ENCODE measurements at places on chromosomes 4 and X.
A peak's percentile ranks its signal among the peaks of the same experiment; 100 is the strongest.

DNA sequence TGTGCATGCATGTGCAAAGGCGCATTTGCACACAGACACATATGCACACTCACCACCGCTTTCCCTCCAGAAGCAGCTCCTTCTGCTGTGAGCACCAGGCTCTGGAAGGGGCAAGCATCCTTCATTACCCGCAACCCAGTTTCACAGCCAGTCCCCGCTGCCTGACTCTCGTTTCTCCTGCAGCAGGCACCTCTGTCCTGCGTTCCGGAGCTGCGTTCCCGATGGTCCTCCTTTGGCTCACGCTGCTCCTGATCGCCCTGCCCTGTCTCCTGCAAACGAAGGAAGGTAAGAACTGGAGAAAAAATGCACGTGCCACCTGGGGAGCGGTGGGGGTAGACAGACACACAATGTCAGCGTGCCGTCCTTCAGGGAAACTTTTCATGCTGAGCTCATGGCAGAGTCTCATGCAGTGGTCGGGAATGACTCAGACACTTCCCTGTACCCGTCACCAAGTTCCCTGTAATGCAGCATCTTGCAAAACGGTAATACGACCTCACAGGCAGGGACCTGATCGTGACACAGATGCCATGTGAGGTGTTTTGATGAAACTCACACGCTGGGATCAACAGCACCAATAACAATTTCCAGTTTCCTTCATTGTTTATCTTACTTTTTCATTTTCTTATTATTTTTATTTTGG lies 5.1 kb downstream of the IL3RA start:
- no peak for DNase-seq

DNA sequence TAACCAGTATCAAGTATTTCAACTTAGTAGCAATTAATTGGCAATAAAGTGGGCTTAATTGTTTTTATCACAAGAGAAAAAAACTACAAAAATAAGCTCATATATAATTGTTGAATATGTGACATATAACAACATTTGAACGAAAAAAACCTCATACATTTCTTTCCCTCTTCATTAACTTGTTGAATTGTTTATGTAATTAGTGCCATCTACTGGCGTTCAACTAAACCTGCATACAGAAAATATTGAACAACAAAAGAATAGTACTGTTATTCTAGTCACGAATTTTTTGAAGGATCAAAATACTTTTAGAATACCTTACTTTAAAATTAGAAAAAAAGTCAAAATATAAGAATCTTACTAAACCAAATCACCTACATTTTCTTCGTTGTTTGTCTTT lies 586.5 kb upstream of the FTHL17 start:
- DNase-seq: no peak

GRCh38 chr4:122577808-122578781 lies 42.8 kb downstream of the IL21 start:
- no peak for DNase-seq

DNA sequence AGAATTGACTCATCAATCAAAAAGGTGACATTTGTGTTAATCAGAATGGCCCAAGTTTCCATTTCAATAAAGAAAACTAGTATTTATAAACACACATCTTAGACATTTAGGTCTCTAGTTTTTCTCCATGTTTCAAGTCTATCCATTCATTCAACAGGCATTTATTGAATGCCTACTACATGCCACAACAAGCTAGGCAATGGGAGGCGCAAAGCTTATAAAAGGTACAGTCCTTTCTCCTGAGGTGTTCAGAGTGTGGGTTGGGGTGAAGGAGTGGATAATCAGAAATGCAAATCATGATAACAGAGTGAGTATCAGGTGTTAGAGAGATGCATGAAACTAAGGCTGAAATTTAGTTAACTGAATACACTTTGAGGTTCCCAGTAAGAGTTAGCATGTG lies 78.0 kb downstream of the HCCS start:
- no peak for DNase-seq

DNA sequence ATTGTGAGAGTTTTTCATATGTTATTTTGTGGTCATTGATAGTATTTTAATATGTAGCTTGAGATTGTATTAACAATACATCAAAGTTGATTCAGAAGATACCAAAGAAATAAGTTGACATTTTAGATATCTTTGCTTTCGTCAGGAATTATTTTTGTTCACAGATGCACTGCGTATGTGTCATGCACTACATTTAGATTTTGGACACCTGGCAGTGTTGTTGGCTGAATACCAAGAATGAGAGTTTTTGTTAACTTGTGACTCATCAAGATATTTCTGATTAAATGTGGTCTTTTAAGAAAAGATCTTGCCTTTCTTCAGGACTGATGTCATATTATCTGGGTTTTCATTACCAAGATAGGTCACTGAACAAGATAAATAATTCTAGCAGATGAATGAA lies 633.4 kb downstream of the CENPC start:
- no peak for DNase-seq

GRCh38 chr4:57043347-57044251 lies 64.9 kb downstream of the POLR2B start:
- DNase-seq: no peak

DNA sequence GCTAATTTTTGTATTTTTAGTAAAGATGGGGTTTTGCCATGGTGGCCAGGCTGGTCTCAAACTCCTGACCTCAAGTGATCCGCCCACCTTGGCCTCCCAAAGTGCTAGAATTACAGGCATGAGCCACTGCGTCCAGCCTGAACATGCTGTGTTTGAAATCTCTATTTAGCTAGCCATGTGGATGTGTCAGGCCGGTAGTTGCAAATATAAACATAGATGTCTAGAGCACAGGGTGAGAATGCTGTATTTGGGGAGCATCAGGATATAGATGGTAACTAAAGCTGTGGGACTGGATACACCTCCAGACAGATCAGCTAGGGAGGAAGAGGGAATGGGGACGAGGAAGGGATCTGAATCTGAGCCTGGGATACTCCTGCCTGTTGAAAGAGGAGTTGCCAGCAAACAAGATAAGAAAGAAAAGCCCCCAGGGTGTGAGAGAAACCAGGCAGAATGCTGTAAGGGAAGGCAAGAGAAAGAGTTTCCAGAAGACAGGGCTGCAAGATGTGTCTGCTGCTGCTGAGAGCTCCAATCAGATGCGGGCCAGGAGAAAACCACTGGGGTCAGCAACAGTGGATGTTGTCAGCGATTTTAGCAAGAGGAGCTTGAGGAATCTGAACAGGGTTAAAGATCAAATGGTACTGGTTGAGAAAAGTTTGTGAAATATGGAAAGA lies 177.4 kb downstream of the PALLD start:
- DNase-seq: no peak

- no peak for DNase-seq
Measured at GRCh38 chr4:100933628-100934027, 413.7 kb downstream of the PPP3CA start.

GRCh38 chrX:42098900-42099299 lies 175.5 kb upstream of the CASK start:
- no peak for DNase-seq

GRCh38 chrX:55451990-55452832 lies at the start of gene MAGEH1:
TSS of gene MAGEH1 (plus strand) at chrX:55452127. CDS start at chrX:55452375, 248 bp downstream.
- peak; percentile 59 for DNase-seq

DNA sequence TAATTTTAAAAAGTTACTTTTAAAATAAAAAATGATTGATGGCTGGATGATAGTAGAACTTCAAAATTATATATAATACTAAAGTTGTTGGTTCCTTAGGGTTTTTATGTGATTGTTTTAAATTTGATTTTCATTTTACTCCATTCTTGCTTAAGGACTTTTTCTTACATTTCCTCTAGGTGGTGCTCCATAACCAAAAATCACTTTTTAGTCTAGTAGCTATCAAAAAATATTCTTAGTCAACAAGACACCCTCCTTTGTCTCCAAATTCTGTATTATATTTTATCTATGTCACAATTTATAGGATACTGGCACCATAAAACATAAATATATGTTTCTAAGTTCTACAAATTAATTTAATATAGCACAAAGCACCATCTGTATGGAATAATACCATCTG lies 67.2 kb upstream of the BRWD3 start:
- DNase-seq: no peak

DNA sequence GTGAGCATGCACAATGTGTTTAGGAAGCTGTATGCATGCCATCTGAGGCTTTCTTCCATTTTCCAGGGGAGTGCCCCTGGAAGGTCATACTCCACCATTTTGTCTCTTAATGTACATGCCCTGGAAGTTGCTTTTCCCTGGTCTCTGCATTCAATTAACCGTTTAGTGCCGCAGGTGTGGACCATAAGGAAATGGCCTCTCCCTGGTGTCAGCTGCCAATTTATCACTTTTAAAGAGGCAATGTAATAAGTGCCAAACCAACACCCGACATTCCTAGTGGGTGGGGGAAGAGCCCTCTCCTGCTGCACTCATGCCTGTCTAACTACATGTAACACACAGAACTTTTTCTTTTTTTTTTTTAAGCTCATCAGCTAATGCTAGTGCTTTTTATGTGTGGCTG lies 7.1 kb upstream of the BST1 start:
- DNase-seq: no peak

- no peak for DNase-seq
Measured at GRCh38 chr4:159360549-159360948, 257.7 kb downstream of the RAPGEF2 start.

GRCh38 chrX:40100141-40100536 lies 2.4 kb upstream of the BCOR start:
- no peak for DNase-seq

DNA sequence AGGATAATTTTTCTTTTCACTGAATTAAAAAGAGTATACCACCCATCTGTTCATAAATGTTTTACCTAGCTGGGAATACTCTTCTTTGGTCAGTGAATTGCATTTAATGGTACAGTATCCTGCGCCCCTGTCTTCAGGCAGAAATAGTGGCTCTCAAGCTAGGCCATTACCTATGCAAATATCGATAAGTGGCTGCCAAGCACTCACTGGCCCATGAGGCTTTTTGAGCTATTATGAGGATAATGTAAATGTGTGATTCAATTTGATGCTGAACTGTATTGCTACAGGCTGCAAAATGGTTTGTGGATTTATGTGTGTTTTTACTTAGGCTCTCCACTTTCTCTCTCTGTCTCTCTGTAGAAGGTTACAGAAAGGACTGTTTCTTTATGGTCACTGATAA lies 30.1 kb upstream of the MTMR1 start:
- DNase-seq: no peak

DNA sequence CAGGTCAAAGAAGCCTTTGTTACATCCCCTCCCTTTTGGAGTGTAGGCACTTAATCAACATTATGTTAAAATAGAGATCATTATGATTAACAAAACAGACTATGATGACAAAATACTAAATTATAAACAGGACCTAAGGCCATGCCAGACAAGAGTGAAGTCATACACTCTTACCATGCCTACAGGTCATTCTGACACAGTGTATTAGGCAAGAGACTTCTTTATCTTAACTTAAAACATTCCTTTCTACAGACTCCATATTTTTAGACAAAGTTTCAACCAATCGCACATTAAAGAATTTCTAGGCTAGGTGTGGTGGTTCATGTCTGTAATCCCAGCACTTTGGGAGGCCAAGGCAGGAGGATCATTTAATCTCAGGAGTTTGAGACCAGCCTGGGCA lies 128.6 kb upstream of the SLC34A2 start:
- no peak for DNase-seq

DNA sequence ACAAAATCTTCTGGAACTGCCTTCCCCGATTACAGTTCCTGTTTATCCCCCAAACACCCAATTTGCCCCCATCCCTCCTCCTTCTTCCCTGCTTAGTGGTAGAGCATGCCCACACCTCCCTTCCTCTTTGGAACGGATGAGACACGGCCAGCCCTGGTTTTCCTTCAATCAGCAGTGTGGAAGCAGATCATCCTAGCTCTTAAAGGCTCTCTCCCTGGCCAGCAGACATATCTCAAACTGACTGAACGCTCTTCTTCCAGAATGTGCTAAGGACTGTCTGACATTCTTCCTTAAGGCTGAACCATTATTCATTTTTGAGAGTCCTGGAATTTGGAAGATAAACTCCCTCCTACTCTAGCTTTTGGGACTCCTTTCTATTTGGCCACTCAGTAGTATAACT lies 161.1 kb downstream of the TRIML1 start:
- DNase-seq: no peak

GRCh38 chr4:76729980-76730379 lies 168.0 kb downstream of the SOWAHB start:
- DNase-seq: no peak

DNA sequence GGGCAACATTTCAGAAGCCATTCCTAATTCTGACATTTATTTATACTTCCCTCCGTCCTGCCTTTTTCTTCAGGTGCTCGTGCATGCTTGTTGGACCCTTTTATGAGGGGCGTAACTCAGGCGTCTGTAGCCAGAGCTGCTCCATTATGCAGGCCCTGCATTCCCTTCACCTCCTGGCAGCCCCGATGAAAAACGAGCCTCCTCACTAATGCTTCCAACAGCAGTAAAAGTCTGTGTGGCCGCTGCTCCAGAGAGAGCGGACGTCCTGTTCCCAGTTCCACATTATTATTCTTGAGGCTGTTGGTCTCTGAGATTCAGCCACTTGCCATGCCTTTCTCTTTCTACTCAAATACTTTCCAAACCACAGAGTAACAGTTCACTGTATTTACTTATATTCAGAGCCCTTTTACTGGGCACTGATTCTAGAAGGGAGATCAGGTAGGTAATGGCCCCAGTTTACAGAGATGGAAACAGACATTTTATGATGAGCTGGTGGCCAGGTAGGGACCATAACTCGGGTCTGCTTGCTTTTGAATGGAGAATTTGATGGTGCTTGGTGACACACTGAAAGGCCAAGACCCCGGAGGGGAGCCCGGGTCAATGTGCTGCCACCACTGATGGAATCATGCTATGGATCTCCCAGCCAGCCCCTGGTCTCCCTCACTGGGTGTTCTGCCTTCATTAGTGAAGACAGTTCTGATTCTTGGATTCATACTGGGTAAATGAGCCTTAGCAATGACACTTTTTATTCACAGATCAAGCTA lies 101.0 kb downstream of the GATB start:
- DNase-seq: no peak

- no peak for DNase-seq
Measured at GRCh38 chrX:123331859-123332258, 147.8 kb downstream of the GRIA3 start.

- no peak for DNase-seq
Measured at GRCh38 chr4:129077326-129077725, 16.0 kb downstream of the SCLT1 start.

DNA sequence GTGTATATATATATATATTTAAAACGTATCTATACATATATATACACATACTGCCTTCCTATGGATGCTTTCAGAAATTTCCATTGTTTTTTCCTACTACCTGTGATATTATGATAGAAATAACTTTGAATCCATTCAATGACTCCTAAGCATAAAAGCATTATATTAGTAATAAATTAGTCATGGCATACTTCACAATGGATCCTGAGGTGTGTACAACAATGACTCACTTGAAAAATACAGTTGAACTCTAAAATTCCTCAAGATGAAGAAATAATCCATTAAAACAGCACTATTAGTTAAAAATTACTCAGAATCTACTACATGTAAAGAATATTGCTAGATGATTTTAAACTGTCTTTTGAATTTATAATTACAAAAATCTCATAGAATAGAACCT lies 201.1 kb downstream of the STPG2 start:
- no peak for DNase-seq

- no peak for DNase-seq
Measured at GRCh38 chrX:154057791-154058190, 38.1 kb upstream of the IRAK1 start.

DNA sequence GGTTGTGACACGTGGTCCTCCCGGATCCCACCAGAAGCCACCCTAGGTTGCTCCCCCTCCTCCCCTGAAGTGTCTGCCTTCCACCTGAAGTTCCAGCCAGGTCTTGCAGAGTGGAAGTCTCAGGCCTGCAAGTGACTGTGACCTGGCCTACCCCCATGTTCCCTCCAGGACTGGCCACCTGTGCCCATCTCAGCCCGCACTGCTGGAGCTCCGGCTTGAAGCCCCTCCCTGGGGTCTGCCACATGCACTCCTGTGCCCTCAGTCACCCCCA lies 6.1 kb upstream of the HGFAC start:
- DNase-seq: no peak
